Islet precursor cell (in vitro differentiated cells): ENCODE measurements at places on chromosomes 16 and 17.

DNA sequence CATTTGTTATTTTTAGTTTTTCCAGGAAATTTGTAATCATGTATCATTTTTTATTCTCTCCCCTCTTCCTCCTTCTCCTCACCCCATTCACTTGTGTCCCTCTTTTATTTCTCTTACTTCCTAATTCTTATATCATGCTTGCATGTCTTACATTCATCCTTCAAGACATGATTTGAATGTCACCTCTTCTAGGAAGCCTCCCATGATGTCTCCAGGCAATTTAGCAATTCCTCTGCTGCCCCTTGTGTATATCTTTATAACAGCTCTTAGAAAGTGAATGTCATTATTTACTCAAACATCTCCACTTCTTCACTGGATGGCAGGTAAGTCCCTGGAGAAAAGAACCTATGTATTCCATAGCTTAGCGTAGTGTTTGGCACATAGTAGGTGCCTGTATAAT, 7.8 kb downstream of the HNF1B start:
- DNase-seq, result no peak

DNA sequence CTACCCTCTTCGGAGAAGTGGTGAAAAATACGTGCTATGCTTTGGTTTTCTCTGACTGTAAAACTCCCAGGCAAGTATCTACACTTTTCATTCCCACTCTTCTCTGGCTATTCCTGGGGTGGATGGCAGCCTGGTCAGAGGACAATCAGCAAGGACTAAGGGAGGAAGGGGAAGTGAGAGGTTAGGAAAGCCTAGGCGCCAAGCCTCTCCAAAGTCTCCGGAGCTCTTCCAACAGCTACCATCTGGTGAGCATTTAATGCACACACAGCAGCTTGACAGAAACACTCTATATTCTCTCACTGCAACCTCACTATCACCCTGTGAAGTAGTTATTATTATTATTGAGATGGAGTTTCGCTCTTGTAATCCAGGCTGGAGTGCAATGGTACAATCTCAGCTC, 65.1 kb downstream of the WSCD1 start:
- DNase-seq, result no peak

DNA sequence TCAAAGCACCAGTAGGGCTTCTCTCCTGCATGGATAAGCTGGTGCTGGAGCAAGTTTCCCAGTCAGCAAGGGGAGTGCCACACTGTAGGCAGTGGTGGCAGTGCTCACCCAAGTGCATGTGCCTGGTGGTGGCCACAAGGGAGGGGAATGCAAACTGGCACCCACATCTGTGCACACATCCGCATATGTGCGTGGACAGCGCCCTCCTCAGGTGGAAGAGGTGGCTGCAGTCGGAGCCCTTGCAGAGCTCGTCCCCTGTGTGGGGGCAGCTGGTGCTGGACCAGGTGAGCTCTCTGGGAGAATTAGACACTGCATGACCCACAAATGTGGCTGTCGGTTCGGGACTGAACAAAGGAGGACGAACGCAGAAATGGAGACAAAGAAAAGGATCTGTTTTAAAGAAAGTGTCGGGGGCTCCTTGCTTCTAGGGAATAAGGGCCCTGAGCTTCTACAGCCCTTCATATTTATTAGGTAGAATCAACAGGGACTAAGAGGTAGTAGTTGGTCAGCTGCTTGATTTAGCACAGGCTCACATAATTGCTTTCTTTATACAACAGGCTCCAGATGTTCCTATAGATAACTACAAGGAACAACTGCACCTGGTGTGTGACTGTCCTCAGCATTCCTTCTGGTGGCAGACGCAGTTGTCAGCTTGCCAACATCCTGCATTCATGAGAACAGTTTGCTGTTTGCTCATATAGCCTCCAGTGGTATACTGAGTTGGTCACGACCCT, 5.3 kb upstream of the ZNF689 start:
- no peak for DNase-seq

DNA sequence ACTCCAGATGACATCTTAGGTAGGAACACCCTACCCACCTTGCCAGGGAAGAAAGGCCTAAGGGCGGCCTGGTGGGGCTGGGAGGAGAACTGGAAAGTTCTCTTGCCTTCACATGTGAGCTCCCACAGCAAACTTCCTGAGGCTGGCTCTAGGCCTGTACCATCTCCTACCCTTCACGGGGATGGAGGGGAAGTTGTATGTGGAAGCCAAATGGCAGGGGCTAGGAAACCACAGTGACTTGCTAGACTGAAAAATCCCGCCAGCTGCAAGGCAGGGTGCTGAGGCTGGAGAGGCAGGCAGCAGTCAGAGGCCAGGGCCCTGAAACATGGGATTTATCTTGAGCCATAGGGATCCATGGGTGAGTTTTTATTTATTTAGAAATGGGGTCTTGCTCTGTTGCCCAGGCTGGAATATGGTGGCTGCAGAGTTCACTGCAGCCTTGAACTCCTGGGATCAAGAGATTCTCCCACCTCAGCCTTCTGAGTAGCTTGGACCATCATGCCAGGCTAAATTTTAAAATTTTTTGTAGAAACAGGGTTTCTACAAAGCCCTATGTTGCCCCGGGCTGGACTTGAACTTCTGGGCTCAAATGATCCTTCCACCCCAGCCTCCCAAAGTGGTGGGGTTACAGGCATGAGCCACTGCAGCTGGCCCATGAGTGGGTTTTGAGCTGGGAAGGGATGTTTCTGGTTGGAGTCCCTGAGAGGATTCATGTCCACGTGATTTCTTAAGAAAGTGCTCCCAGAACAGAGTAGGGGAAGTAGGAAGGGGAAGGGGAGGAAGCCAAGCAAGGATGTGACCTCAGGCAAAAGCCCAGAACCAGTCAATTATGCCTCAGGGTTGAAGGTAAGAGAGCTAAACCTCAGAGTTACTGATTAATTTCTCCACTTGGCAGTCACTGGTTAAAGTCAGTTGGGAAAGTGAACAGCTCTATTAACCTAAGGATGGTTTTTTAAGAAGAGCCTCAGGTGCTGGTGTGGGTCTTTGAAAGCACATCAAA, 4.0 kb upstream of the KAT8 start:
- no peak for DNase-seq

DNA sequence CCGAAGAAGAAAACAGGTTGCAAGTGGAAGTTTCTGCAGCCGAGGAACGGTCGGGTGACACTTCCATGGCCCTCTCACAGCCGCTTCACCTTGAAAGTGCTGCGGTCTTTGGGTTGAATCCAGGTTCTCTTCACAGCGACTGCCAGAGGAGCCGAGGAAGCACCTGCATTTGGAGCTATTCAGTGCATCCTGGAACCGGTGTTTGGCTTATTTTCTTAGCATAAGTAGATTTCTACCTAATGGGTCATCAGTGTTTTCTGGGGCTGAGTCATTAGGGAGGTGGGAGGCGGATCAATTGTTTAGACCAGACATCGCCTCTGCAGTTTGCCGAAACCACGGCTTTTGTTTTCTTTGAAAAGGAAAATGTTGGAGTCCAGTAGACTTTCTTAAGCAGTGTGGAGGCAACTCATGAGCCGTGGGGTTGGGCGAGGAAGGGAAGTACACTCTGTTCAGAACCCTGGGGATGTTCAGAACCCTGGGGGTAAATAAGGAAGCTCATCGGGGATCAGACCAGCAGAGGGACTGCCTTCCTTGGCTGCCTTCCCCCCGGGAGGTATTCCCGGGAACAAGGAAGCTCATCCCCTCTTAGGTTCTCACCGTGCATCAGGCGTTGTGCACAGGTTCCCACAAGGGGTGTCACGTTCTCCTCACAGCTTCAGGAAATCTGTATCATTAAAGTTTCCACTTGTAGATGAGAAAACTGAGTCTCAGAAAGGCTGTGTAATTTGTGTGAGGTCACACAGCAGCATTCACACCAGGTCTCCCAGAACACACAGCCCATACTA, 361.5 kb downstream of the SNX29 start:
- no peak for DNase-seq

- no peak for DNase-seq
Measured at GRCh38 chr17:44549686-44550085, 7.6 kb upstream of the FZD2 start.

DNA sequence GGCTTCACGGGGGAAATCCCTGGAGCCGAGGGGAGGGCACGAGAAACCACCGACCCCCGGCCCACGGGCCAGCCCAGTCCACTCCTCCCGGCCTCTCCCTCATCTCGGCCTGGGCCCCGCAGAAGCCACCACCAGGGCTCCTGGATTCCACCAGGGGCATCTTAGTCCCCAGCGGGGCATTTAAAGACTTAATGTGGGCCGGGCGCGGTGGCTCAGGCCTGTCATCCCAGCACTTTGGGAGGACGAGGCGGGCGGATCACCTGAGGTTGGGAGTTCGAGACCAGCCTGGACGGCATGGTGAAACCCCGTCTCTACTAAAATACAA, 24.1 kb upstream of the ABR start:
- DNase-seq, result no peak

DNA sequence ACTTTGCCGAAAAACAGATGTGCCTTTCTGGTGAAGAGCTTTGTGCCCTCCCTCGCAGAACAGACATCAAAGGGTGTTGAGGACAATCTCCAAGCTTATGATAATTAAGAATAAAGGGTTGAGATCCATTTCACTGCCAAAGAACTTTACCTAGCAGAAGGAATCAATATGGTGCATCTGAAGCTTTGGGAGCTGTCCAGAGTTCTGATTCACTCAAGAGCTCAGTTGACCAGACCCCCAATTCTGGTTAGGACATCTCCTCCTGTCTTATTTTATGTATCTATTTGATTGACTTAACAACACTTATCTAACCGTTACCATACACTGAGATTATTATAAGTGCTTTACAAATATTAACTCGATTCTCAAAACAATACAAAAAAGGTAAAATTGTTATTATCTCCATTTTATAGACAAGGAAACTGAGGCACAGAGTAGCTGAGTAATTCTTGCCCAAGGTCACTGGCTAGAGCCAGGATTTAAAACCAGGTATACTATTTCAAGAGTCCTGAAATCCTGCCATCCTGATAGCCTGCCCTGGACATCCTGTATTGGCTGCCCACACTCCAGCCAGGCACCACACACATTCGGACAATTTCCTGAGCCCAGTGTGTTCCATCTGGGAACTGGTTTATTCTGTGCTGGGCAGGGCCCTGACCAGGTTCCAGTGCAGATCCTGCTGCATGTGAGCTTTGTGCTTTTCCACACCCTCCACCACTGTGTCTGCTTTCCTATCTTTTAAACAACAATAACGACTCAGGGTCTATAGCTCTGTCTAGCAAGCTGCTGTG, 29.8 kb downstream of the PITPNM3 start:
- no peak for DNase-seq

DNA sequence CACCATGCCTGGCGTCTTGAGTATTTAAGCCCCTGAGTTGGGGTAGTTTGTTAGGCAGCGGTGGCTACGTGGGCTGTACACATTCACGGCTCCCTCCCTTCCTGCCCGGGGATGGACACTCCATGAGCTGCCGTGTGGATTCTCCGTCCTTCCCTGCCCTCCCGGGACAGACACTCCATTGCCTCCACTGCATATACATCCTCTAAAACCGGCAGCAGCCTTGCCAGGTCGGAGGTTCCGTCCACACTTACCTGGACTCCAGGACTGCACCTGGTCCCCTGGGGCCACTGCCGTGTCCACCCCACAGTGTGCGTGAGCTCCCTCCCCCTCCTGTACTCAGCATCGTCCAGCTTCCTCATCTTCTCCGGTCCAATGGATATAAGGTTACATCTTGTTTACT, 3.5 kb upstream of the SPATA2L start:
- DNase-seq, result no peak

GRCh38 chr16:54936979-54937670, 6.5 kb downstream of the IRX5 start:
- peak; percentile 79 for DNase-seq

- peak; percentile 44 for DNase-seq
Measured at GRCh38 chr16:67504031-67505021, 21.0 kb upstream of the AGRP start.

DNA sequence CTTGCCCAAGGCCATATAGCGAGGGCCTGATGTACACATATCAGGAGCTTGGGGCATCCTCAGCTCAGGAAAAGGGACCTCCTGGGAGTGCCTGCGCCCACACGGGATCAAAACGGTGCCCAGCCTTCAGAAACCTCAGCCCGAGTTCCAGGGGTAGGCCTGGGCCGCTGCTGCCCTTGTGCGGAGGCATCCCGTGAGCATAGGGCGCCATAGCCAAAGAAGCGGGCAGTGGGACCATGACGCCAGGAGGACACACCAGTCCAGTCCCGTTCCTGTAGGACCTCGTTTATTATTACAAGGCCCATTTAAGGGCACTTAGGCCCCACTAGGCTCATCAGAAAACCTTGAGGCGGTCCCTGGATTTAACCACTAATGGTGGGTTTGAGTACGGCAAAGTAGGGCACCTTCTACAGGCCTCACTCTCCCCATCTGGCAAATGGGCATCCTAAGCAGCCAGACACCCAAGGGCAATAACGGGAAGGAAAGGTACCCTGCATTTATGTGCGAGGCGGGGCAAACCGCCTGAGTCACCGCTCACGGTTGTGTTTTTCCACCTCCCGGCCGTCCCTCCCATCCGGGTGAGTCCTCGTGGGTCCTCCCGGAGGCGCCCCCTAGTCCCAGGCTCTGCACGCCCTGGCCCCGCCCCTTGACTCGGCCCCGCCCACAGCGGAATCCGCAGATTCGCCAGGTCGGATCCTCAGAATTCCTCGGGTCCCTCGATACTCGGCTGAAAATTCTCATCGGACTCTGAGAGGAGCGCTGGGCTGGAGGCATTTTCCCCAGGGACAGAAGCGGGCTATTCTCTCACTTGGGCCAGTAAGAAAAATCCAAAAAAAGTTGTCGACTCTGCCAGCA, 726 bp upstream of the SETD1A start:
- peak; percentile 94 for DNase-seq

GRCh38 chr17:8488491-8488890, 52.8 kb downstream of the NDEL1 start:
- DNase-seq, result peak; percentile 49

DNA sequence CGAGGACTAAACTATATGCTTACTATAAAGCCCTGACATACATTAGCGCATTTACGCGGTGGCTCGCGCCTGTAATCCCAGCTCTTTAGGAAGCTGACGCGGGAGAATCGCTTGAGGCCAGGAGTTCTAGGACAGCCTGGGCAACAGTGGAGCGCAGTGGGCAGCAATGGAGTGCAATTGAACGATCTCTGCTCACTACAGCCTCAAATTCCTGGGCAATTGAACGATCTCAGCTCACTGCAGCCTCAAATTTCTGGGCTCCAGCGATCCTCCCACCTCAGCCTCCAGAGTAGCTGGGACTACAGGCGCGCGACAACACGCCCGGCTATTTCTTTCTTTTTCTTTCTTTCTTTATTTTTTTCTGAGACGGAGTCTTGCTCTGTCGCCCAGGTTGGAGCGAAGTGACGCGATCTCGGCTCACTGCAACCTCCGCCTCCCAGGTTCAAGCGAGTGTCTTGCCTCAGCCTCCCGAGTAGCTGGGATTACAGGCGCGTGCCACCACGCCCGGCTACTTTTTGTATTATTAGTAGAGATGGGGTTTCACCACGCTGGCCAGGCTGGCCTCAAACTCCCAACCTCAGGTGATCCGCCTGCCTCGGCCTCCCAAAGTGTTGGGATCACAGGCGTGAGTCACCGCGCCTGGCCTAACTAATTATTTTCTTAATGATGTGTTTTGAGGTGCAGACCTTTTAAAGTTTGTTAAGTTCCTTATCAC, 506 bp upstream of the COG7 start:
- DNase-seq, result no peak

GRCh38 chr17:80456465-80457235, 19.8 kb downstream of the NPTX1 start:
- no peak for DNase-seq
